Stimulated activated CD8-positive, alpha-beta memory T cell treated with anti-CD3 and anti-CD28 coated beads, Interleukin-7, amount 100 ng/mL, for 24 hours (primary cell): ENCODE measurements at places on chromosomes 16 and 17.

DNA sequence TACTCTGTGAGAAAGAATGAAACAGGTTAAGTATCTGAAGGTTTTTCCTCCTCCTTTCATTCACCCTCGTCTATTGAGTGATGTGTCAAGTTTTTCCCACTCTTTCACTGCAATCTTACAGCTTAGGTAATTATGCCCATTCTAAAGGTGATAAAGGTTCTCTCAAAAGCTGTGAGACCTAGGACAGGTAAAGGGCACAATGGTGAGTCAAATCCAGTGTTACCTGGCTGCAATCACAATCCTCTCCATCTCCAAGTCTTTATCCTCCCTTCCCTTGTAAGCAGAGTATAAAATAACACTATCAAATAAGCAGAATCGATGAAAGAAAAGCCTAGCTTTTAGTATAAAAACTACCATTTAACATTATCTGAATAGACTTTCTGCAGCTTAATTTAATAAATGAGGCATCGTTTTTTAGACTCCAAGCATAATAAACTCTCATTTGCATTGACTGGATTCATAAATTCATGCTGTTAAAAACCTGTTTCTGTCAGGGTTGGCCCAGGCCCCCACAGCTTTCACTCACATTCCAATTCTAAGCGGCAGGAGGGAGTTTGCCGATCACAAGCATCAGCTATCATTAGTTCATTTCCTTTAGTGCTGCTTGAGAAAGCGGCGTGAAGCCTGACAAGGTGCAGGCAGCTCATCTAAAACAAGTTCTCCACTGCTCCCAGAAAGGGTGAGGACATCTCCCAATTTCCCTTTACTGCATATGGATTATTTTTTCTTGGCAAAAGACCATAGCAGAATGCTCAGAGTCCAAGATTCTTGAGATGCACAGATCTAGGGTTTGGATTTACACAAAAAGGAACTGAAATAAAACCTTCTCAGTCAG, 67.8 kb downstream of the CDH8 start:
- DNase-seq: no peak

DNA sequence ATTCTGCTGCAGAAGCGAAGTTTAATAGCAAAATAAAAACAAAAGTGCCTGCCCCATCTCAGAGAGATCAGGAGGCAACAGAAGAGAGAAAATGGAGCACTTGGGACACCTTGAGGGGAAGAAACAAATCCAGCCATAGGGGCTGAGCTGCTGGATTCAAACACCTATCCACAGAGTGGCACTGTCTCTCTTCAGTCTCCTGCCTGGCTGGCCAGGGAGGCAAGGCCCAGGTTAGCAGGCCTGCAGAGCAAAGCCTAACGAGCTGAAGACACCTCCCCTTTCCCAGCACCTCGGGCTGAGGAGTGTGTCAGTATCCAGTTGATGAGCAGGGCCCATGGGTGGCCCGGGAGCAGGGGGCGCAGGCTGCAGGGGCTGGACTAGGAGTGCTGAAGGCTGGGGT, 8.8 kb upstream of the KRT31 start:
- DNase-seq: no peak

DNA sequence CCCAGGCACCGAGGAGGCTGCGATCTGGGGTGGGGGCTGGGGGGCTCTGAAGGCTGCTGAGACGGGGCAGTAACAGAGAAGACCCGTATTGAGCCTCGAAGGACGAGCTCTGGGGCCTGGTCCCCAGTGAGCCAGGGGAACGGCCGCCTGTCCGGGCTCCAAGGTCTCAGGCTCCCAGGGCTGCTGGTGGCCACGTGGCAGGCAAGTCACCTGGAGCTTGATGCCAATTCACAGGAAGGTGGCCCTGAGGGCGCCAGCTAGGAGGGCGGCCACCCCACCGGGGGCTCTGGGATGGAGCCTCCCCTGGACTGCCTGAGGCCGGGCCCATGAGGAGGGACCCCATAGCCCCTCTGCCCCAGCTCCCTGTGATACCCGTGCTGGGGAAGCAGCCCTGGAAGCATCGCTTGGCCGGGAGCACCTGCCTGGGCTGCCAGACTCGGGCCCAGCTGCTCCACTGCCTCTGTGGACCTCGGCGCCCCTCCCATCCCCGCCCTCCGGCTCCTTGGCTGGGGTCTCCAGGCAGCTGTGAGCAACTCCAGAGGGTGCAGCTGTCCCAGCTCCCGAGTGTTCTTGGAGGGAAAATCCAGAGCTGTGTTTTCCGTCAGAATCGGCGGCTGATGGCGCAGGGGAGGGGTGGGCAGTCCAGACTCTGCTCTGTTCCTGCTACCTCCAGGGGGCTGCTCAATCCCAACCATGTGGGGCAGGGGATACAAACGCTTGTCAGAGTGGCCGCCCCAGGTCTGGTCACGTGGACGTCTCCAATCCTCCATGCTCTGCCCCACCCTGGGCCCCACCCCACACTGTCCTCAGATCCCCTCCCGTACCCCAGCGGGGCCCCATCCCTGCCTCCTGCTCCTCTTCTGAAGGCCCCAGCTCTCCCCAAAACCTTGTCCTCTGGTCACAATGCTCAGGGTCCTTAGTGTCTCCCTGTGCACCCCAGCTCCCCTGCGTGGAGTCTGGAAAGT, 67.2 kb upstream of the GNG13 start:
- DNase-seq: no peak

GRCh38 chr17:56810343-56810742, 23.4 kb downstream of the C17orf67 start:
- DNase-seq: no peak

GRCh38 chr17:76487451-76488192, 13.6 kb downstream of the RHBDF2 start:
- no peak for DNase-seq
